ENCODE measurements at places on chromosomes 13 and 19. TPM values are rescaled to one million over a fixed set of nuclear protein-coding genes. Genes with fewer than 3 reads are reported as not detected.

The PPM1N gene
- 3.3 TPM for total RNA-seq

The B3GNT3 gene
- not detected for total RNA-seq

The ZNF709 gene
- 4.1 TPM for total RNA-seq

The AXL gene
- total RNA-seq: 387 TPM

The CCDC70 gene
- total RNA-seq: not detected

The CNN1 gene
- 9.3 TPM for total RNA-seq

The LILRA2 gene
- total RNA-seq: not detected

The C5AR2 gene
- total RNA-seq: not detected

The OLFM2 gene
- 4.1 TPM for total RNA-seq

The CBARP gene
- total RNA-seq: 5.3 TPM

The UBE2L5 gene
- total RNA-seq: 0.17 TPM

The LGALS4 gene
- not detected for total RNA-seq

The LINGO3 gene
- total RNA-seq: not detected

The SWSAP1 gene
- 0.50 TPM for total RNA-seq

Measured in smooth muscle cell of trachea (primary cell).